Muscle of arm (tissue), 14 donors: ENCODE measurements at places on chromosomes 2 and 18.

DNA sequence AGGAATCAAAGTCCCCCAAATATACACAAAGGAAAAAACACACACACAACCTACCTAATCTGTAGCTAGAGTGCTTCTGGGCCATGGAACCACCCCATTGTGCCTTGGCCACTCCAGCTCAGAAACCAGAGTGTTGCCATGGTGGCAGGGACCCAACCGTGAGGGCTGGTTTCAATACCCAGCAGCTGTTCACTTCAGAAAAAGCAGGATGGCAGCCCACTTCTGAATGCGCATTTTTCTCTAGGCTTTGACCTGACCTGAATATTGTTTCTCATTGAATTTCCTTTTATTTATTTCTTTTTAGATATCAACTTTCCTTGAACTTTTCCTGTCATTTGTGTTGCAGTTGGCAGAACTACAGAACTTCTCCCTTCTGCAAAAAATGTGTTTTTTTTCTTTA is 43.0 kb upstream of the EHBP1 start:
- DNase-seq = no peak

DNA sequence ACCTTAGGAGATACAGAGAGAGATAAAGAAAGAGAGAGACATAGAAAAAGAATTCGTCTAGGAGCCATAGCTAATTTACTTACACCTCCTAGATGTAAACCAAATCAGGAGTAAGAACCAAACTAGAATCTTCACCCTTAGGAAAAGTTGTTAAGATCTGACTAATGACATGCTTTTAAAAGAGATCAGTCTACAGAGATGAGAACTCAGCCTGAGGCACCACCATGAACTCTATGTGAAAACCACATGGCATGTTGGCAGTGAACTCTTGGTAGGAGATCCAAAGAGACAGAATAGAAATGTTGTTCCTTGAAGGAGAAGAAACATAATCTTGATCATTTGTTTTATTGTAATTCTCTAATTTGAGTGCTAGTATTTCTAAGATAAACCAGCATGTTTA is 585.4 kb upstream of the ID2 start:
- DNase-seq = no peak

DNA sequence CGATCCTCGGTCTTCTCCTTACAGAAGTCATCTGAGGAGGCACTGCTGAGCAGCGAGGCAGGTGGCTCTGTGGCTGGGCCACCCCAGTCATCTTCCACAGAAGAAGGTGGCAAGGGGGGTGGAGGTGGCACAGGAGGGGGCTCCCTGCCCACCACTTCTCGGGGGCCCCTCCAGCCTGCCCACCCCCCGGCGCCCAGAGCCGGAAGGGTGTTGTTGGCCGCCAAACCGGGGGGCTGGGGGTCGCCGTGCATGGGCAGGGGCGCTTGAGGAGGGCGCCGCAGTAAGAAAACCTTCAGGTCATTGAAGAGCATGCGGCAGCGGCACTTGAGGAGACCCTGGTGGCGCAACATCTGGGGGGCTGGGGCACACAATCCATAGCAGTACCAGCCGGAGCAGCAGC is 2.5 kb downstream of the MARCHF4 start:
- no peak for DNase-seq

DNA sequence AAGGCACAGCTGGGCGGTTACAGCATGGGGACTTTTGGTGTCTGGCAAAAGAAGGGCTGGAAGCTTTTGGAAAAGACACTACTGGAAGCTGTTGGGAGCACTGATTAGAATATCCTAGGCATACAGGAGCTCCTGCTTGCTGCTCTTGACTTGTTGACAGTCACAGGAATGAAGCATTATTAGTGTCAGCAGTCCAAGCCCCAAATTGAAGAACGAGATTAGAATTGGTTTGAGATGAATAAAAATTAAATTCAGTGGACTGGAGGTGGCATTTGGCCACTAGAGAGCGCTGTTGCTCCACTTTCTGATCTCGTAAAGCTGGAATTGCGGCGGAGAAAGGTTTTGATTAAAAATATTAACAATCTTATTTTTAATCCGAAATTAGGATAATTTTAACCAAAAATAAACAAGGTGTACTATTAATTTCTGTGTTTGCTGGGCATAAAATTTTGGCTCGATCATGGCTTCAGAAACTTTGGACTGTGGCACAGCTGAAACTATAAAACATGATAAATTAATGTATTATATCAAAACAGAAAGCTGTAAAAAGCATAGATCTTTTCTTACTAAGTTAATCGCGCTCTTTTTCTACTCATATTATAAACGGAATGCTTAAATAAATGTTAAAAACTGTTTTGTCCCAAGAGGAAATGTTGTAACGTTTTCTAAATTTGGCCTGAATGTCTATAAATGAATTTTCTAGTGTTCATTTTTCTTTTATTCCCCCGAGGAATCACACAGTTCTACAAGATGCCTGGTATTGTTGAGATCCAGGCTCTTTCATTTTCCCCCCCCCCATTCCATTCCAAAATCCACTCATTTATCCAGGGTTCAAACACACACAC is 2.4 kb upstream of the HOXD8 start:
- peak; percentile 87 for DNase-seq

DNA sequence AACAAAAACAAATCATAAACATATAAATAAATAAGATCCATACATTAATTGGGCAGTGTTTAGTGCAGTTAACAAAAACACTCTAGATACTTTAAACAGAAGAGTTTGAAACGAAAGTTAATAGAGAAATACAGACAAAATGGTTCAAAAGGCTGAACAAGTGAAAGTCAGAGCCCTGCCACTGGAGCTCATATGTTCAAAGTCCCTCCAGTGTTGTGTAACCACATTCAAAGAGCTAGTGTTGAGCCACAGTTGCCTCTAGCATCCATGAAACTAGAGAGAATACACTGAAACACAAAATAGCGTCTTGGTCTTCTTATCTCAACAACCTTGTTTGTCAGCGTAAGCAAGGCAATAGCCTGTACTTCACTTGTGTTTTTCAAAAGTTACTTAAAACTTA is 1309.8 kb upstream of the NRXN1 start:
- no peak for DNase-seq

- no peak for DNase-seq
Measured at GRCh38 chr2:103435010-103435409, 673.2 kb downstream of the TMEM182 start.

DNA sequence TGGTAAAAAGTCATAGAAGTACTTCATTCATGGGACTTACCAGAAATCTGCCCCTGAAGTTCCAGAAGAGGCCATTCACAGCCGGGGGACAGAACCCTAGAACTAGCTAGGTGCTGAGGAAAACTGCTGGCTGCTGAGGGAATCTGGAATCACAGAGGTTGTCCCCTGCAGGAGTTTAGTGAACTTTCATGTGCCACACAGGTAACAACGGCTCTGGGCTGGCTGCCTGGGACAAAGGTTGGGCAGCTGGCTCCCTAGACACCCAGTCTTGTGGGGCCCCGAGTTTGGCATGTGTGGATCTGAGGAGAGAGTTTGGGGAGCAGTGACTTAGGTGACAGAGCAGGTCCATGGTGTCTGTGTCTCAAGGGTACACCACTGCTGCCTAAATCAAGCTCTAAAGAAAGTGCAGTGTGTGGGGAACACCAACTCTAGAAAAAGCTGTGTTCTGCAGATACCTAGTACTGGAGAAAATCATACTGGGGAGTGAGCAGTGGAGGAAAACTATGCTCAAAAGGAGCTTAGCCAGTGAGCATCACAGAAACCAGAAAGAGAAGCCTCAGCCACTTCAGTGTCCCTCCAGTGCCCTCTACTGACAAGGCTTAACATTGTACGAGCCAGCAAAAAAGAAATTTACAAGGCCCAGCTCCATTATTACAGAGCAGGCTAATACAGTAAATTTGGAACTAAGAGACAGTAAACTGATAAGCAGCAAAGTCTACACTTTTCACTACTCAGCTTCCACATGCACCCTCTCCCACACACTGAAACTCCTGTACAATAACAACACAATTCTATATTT is 15.2 kb downstream of the GALNT3 start:
- DNase-seq = no peak

DNA sequence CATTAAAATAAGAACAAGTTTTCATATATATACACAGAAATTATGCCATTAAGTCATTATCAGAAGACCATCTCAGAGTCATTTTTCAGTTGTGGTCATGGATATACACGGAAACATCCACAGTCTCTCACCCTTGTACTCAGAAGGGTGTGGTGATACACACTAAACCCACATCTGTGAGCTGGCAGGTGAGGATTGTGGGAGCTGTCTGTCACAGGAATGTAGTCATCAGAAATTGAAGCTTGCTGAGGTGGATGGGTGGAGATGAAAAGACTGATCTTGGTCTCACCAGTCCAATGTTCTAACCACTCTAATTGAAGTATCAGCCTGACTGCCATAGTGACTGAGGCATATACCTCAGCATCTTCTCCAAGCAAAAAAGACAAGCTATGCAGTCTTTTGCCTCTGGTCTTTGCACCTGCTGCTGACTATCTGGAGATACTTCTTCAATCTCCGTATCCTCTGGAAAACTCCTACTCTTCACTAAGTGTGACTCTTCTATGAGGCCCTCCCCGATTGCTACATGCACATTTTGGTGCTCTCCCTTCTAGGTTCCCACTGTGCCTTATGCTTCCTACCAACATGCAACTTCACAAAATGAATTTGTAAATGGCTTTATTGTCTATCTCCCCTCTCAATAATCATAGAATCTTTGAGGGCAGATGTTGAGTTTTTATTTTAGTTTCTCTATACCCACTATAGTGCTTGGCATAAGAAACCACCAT is 232.8 kb downstream of the DYM start:
- no peak for DNase-seq

- no peak for DNase-seq
Measured at GRCh38 chr2:173412628-173413027, 58.0 kb downstream of the CDCA7 start.

GRCh38 chr18:5759194-5759593 is 136.1 kb downstream of the TMEM200C start:
- no peak for DNase-seq

DNA sequence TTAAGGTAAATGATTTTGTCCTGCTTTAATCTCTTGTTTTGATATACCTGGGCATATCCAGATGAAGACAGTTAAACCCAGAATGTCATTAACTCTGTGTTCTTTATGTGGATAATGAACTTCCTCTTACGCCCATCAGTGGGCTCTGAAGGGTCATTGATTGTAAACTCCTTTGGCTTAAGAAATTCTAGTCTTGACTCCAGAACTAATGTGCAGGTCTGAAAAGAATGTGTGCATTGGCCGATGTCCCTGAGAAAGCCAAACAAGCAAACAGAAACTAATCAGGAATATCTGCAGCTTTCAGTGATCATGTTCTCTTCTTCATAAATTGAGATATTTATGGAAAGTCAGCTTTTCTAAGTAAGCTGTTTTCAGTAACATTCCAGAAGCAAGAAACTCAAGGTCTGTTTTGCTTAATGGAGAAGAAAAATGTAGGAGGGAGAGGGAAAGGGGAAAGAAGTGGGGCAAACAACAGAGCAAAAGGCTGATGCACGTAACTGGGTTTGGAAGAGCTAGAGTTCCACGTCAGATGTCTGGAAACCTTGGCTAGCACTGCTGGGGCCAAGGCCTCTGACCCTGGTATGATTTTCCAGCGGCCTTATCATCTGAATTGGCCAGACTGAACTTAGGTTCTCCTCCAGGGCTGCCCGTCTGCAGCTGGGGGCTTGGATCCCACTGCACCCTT is 61.3 kb upstream of the FHL2 start:
- DNase-seq = no peak

GRCh38 chr18:55555395-55556027 is 32.5 kb downstream of the TCF4 start:
- no peak for DNase-seq

DNA sequence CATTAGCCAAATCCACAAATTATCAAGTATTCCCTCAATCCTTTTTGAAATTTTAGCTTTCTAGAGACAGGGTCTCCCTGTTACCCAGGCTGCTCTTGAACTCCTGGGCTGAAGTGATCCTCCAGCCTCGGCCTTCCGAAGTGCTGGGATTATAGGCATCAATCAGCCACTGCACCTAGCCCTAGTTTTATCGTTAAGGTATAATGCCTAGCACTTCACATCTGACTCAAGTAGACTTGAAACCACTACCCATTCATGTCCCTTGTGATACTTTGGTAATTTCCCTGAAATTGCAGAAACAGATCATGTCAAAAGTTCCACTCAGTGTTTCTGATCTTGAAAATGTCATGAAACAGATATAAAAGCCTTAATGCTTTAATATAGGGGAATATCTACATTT is 26.3 kb downstream of the MEX3C start:
- DNase-seq = no peak

- no peak for DNase-seq
Measured at GRCh38 chr2:10402062-10402585, 46.0 kb downstream of the ODC1 start.

- DNase-seq = no peak
Measured at GRCh38 chr2:27024812-27025211, 8.0 kb upstream of the TMEM214 start.

- DNase-seq = no peak
Measured at GRCh38 chr2:38496927-38497669, 105.6 kb downstream of the HNRNPLL start.

DNA sequence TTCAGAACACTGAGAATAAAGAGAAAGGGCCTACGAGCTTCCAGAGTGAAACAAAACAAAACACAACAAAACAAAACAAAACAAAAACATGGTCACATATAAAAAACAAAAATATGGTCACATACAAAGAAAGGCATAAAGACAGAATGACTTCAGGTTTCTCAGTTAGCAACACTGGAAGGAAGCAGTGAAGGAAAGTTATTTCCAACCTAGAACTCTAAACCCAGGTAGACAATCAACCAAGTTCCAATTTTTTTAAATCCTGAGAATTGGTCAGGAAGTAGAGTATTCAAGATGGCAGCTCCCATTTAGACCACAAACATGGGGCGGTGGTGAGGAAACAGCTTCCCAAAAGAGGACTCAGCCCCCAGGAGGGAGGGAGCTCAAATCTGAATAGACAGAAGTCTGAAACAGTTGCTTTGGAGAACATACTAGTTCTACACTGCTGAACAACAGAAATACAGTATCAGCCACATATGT is 9.1 kb downstream of the DRC1 start:
- DNase-seq = no peak

DNA sequence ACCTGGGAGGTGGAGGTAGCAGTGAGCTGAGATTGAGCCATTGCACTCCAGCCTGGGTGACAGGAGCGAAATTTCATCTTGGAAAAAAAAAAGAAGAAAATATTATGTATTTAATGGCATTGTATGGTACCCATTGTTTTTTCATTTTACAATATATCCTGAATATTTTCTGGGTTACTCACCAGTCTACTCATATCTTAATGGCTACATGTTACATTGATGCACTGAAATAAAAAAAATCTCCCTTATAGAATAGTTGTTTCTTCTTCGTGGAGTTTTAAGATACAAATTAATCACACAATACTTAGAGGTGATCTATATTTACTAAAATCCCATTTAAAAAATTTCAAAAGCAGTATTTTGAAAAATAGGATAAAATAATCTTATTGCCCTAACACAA is 66.3 kb upstream of the XPO1 start:
- no peak for DNase-seq

GRCh38 chr18:21461460-21461859 is 139.0 kb downstream of the ESCO1 start:
- no peak for DNase-seq

GRCh38 chr2:158724803-158725381 is 70.2 kb upstream of the DAPL1 start:
- no peak for DNase-seq

GRCh38 chr18:42426496-42427015 is 471.5 kb downstream of the PIK3C3 start:
- DNase-seq = no peak
